Daoy (cell line): ENCODE measurements at places on chromosomes 13 and 19. TPM values are rescaled to one million over a fixed set of nuclear protein-coding genes. Genes with fewer than 3 reads are reported as not detected.

- peak; percentile 50 for DNase-seq
Measured at GRCh38 chr13:95485045-95485517, 67.4 kb upstream of the CLDN10 start.

- DNase-seq = no peak
Measured at GRCh38 chr13:73103238-73103637, 44.4 kb downstream of the KLF5 start.

DNA sequence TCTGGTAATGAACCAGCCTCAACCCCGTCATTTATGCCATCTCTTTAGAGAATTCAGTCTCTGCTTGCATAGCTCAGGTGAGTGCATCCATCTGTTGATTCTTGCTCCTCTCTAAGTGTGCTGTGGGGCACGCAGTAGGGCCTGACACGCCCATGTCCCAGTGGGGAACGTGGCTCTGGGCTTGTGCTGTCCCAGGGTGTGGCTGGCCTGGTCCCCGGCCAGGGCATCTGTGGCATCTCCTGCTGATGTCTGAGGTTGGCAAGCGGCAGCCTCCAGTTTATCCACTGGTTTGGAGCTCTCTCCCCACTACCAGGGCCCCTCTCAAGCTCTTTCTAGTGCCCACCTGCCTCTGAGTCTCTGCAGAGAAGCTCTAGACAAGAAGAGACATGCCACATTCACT lies 146.6 kb upstream of the GJB6 start:
- DNase-seq = no peak

GRCh38 chr13:94613051-94613450 lies 11.4 kb downstream of the GPR180 start:
- no peak for DNase-seq

GRCh38 chr13:45659536-45659935 lies 42.6 kb upstream of the CBY2 start:
- no peak for DNase-seq

DNA sequence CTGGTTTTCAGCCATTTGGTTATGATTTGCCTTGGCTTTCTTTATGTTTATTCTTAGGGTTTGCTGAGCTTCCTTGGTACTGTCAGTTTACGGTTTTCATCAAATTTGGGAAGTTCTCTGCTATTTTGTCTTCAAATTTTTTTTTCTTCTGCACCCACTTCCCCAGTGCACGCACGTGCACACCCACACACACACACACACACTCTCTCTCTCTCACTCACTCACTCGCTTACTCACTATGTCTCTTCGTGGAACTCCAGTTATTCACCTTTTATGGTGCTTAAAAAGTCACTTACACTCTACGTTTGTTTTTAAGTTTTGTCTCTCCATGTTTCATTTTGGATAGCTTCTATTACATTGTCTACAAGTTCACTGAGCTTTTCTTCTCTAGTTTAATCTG lies 7.1 kb downstream of the AKAP11 start:
- no peak for DNase-seq

GRCh38 chr13:101817898-101818297 lies 365.4 kb downstream of the ITGBL1 start:
- no peak for DNase-seq

- DNase-seq = peak; percentile 60
Measured at GRCh38 chr19:7953060-7953459, 9.6 kb upstream of the TIMM44 start.

- DNase-seq = no peak
Measured at GRCh38 chr19:44346556-44346955, 9.9 kb downstream of the ZNF112 start.

DNA sequence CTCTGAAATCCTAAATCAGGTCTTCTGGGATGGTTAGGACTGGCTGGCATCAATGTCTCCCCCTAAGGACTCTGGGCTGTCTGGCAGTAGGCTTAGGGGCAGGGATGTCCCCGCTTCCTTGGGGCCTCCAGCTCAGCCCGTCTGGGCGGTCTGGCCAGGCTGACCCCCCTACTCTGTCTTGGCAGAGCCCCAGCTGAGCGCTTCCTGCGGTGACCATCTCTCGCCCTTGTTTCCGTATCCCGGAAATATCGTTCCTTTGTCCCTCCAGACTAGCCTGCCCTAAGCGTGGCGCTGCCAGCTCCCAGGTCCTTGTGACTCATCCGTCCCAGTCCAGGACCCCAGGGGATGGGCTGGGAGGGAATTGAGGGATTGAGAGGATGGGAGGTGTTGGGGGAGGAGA lies 11.3 kb downstream of the GTPBP3 start:
- peak; percentile 90 for DNase-seq

DNA sequence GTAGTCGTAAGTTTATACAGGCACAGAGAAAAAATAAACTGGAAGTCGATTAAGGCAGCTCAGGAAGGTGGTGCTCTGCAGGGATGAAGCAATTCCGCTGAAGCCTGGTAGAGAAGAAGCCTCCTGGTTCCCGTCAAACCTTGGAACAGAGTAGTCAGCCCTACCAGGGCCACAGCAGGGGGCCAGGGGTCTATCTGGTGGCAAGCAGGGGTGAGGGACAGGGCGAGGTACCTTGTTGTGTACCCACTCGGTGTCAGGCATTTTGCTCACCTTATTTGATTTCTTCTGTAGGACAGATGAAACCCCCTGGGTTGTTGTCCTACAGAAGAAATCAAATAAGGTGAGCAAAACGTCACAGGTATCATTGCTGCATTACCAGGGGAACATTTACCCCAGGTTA lies 70.6 kb downstream of the C13orf42 start:
- no peak for DNase-seq

GRCh38 chr13:27183561-27184147 lies 12.0 kb upstream of the USP12 start:
- DNase-seq = no peak

- DNase-seq = no peak
Measured at GRCh38 chr13:73608711-73609485, 525.3 kb downstream of the KLF12 start.

- DNase-seq = no peak
Measured at GRCh38 chr13:113138792-113139551, 16.4 kb downstream of the F10 start.

DNA sequence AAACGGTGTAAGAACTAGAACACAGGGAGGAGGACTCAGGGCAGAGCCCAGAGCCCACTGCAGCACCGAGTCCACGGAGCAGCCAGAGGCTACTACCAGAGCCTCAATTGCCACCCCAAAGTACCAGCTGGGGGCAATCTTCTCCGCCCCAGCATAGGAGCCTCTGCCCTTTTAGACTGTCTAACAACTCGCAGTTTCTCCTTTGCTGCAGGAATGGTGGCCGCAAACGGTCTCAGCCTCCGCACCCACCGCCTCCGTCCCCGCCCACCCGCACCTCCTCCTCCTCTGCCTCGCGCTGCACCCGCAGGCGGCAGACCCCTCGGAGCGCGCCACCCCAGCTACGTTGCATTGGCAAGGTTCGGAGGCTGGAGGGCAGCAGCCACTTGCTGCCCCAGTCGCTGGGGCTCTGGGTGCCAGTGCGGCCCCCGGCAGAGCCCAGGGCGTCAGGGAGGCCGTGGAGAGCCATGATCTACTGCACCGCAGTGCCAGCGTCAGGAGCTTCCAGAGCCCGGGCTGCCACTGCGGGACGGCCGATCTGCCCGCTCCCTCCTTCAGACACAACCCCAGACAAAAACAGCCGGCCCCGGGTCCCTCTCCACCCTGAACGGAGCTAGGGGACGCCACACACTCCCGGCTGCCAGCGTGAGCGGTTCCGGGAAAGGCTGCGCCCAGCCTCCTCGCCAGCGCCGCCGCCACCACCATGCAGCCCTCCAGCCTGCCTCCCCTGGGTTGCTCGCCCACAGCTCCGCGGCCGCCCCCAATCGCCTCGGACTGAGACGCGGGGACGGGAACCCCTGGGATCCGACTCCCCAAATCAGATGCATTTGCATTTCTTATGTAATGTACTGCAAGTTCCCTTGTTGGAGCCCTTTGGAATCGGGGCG lies 1.8 kb downstream of the FGF14 start:
- DNase-seq = peak; percentile 13

GRCh38 chr13:114124921-114125320 lies 7.5 kb downstream of the RASA3 start:
- DNase-seq = peak; percentile 68

DNA sequence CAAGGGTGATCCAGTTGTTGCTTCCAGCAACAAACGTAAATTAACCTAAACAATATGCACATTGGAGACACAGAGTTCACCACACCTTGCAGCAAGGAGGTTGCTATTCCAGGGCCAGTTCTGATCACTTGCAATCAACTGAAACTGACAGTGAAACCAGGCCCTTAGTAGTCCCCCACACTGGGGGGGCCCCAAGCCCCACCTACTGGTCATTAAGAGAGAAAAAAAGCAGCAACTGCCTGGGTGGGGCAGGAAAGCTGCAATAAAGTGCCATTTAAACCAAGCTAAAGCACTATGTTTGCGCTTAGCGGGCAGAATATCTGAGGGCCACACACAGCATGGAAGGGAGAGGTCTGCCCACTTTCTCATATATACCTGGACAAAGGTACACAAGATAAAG lies 51.5 kb downstream of the ATP7B start:
- no peak for DNase-seq

TSHZ3 gene
- total RNA-seq = 1.8 and 2.9 TPM in 2 replicates

TMEM145 gene
- 0.30 and 0.51 TPM in 2 replicates for total RNA-seq

FLT1 gene
- 4.2 and 5.4 TPM in 2 replicates for total RNA-seq

CEACAM4 gene
- not detected in 2 replicates for total RNA-seq

PINLYP gene
- 0.11 and 0.12 TPM in 2 replicates for total RNA-seq

FLT3LG gene
- total RNA-seq = 1.5 and 4.7 TPM in 2 replicates

MAST1 gene
- total RNA-seq = 0.11 and 0.57 TPM in 2 replicates

CYP2A13 gene
- total RNA-seq = not detected in 2 replicates
